ENCODE measurements at places on chromosomes 2 and 18.
A peak's percentile ranks its signal among the peaks of the same experiment; 100 is the strongest.

DNA sequence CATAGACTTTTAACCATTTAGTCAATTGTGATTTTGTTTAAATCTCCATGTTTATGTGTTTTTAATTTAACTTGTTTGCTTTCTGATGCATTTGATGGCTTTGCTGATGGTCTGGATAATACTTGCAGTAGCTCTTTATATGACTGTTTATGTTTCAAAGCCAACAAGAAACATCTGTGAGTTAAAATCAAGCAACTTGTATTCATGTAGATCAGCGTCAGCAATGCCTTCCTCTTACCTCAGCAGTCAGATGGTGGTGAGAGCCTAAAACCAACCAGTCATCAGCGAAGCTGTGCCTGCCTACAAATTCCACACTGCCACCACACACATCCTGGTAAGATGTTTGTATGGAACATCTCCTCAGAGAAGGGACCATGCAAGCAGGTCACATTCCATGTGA, 231.9 kb downstream of the PTGR3 start:
- DNase-seq: no peak

- no peak for DNase-seq
Observed at GRCh38 chr2:221969087-221969829, 329.5 kb downstream of the PAX3 start.

- no peak for DNase-seq
Observed at GRCh38 chr2:120348737-120349439, 3.0 kb downstream of the INHBB start.

GRCh38 chr2:96305091-96305978, at the start of gene SNRNP200:
Gene SNRNP200, minus strand, starts transcription at chr2:96305546. Its CDS starts 109 bp downstream, at chr2:96305437.
- DNase-seq: peak; percentile 75

DNA sequence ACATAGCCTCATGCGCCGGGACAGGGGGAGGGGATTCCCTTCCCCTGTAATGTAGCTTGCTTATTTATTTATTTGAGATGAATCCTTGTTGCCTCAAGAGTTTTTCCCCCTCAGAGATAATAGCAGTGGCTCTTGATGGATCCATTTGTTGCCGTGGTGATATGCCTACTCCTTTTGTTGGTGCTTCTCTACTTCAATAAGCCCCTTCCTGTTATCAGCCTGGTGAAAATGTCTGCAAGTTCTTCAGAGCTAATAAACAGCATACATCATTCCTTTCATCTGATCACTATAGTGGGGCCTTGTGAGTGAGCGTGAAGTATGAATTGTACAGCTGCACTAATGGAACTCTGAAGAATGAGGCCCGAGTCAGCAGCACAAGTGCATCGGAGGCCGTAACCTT, 19.4 kb downstream of the FZD5 start:
- no peak for DNase-seq

- DNase-seq: no peak
Observed at GRCh38 chr2:122446761-122447160, 691.3 kb downstream of the TSN start.

DNA sequence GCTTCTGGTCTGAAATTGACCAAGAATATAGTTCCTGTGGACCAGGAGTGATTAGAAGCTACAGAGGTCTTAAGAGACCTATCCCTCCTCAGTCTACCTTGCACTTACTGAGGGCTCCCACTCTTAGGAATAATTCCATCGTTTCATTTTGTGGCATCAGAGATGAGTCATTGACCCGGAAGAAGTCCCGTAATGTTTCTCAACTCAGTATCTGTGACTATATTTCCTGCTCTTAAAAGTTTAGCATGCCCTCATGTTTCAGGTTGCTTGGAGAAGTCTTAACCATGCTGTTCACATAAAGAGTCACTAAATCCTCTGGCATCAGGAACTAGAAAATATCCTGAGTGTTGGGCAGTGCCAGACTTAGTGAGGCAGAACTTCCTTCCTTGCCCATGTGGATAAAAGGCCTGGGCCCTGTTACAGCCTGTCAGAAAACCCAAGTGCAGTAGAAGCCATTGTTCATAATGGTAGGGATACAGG, at the start of gene IL36A:
IL36A (plus strand) TSS at position 430 of the 480 bp plus-strand sequence. CDS start 413 bp downstream, outside the sequence.
- no peak for DNase-seq

DNA sequence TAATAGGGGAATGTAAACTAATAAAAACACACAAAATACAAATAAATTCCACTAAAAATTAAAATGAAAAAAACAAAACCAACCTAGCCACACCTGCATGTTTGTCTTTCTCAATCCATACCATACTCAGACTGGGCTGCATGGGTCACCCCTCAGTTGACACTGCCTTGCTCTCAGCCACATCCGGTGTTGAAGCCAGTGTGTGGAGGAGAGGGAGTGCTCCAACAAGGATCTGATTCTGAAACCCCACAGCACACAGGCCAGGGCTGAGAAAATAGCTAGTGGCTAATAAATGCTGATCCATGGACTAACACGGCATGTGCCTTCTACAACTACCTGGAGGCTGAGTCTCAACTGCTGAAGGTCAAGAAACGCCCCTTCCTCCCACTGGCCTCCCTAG, 13.7 kb downstream of the RND3 start:
- DNase-seq: no peak

DNA sequence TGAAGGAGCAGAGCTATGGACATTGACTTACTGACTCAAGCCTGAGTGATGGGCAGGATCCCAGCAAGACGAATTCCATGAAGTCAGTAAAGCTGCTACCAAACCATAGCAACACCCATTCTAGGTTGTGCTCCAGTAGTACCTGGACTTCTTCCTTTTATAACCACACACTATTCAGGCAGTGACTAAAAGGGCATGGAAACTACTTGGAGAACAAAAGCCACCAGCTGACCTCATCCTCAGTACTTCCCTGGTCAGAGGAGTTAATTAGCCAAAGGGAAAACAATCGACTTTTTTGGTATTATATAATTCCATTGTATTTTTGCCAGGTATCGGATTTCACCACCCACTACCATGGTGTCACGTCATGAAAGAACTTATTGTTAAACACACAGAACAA, 237.1 kb downstream of the TTC32 start:
- DNase-seq: no peak

DNA sequence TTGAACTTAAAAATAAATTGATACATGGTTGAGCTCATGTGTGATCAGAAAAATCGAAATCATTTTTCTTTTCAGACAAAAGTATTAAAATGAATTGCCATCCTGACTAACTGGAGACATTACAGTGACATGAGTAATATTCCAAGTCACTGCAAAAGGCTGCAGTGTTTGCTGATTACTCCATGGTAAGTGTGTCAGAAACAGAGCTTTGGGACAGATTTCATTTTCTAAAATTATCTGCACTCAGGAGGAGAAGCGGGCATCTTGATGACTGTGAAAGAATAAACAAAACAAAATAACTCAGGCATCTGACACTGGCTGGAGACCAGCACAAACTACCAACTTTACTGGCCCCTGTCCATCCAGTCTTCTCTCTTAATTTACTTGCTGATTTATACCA, 312.3 kb upstream of the PIK3C3 start:
- DNase-seq: no peak

GRCh38 chr2:85593023-85593422, 2.5 kb upstream of the RNF181 start:
- DNase-seq: no peak

- DNase-seq: no peak
Observed at GRCh38 chr2:26584191-26584590, 57.0 kb downstream of the CIB4 start.

DNA sequence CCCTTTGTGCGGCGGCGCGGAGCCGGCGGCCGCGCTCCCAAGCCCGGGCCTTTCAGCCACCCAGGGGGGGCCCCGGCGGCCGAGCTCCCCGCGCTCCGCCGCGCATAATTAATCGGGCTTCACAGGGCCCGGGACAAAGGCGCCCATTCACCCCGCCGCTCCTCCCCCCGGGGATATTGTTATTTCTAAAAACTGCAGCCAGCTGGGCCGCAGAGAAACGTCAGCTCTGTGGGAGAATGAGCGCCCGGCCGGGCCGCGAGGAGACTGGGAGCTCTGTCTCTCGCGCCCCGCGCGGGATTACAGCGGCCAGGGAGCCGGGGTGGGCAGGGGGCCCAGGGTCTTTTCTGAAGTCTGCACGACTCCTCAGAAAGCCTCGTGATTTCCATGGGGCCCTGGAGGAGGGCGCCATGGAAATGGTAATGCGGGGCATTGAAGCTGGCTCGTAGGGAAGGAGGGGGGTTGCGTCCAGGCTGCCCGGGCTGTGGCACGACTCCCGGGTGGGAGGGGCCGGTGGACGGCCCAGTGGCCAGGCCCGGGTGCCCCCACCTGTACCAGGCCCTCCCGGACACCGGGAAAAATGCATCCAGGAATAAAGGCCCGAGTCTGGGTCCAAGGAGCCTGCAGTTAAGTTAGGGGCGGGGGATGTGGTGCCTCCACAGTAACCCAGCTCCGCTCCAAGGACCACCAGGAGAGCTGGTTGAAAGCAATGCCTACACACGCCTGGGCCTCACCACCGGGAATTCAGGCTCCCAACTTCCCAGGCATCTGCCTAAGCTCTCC, 125.3 kb downstream of the ZFP36L2 start:
- DNase-seq: no peak

- no peak for DNase-seq
Observed at GRCh38 chr2:96897491-96898134, 27.7 kb upstream of the SEMA4C start.

DNA sequence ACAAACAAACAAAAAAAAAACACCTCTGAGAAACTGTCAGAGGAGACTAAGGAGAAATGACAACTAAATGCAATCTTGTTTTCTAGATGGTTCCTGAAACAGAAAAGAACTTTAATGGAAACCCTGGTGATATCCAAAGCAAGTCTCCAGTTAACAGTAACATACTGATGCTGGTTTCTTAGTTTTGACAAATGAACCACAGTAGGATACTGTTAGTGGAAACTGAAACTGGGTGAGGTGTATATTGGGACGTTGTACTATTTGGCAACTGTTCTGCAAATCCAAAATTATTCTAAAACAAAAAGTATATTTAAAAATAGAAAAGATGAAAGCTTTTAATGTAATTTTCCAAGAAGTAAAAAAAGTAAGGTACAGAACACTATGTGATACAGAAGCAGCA, 11.4 kb downstream of the SESTD1 start:
- no peak for DNase-seq

- DNase-seq: no peak
Observed at GRCh38 chr2:160612266-160612856, 118.8 kb upstream of the RBMS1 start.

DNA sequence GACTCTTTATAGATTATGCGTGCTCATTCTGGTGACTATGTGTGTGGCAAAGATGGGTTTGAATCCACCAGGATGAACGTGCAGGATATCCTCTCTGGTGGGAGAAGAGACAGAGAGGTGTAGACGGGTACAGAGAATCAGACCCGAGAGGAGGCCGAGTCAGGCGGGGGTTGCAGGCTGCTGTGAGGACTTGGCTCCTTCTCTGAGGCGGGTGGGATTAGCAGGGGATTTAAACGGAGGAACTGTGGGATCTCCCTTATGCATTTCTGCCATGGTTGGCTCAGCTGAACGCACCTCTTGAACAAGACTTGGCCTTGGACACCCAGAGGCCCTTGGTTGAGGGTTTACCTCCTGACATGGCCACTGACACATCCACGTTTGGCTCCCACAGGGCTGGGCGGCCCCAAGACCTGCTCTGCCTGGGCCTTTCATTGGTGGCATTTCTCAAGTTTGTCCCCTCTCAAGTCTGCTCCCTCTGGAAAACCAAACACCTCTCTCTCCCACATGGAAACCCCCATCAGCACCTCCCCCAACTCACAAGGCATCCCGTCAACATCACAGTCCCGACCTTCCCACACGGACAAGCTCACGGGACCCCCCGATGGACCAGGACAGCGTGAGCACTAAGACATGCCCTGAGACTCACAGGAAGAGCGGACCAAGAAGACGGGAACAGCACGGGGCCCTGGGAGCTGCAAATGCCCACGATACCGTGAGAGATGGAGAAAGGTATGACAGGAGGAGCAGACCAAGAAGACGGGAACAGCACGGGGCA, 158.3 kb downstream of the RTP5 start:
- DNase-seq: no peak

GRCh38 chr18:56470406-56471351, 167.7 kb downstream of the TXNL1 start:
- no peak for DNase-seq

DNA sequence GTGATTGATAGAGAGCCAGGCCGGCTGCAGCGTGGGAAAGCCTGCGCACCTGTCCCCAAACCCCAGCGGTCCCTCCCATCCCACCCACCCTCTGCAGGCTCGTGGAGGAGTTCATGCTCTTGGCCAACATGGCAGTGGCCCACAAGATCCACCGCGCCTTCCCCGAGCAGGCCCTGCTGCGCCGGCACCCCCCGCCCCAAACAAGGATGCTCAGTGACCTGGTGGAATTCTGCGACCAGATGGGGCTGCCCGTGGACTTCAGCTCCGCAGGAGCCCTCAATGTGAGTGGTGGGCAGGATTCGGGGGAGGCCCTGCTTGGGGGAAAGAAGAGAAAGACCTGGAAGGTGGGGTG, 48.9 kb upstream of the ALPP start:
- no peak for DNase-seq

DNA sequence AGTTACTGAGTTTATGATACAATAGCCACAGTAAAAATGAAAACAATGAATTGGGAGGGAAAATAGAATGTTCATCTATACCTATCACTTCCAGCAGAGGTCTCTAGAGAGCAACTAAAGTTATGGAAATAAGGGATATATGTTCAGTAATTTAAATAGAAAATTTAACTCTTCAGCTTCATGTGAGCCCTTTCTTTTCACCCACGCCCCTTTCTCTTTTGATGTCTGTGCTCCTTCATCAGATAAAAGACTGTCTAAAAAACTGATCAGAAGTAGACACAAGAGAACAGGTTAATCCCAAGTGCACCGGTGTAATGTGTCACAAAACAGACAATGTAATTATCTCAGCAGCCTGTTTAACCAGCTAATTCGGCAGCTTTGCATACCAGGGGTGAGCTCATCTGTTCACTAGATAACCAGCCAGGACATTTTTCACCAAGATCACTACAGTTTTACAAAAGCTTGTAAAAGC, 238.5 kb upstream of the ERBB4 start:
- DNase-seq: no peak

DNA sequence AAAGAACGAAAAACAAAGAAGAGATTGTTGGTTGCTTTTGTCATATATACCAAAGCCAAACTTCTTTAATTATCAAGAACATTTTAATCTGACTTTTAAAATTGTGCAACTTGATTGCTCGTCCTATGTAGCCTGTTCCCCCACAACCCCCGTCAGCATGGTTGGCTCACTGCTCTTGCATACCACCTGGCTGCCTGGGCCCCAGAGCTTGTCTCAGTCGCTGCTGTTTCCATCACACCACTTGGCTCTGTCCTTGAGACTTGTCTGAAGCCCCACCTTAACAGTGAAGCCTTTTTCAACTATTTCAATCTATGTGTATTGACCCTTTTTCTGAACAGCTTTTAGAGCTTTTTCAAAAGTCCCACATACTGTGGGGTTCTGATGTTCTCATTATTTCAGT, 270.8 kb downstream of the ZNF407 start:
- no peak for DNase-seq

GRCh38 chr2:207097278-207097677, 68.5 kb downstream of the KLF7 start:
- no peak for DNase-seq

- no peak for DNase-seq
Observed at GRCh38 chr2:72892506-72893173, 5.4 kb downstream of the SPR start.

- DNase-seq: no peak
Observed at GRCh38 chr2:12433626-12433990, 283.1 kb upstream of the TRIB2 start.
